ENCODE measurements at places on chromosomes 13 and 19. TPM values are rescaled to one million over a fixed set of nuclear protein-coding genes. Genes with fewer than 3 reads are reported as not detected.
A peak's percentile ranks its signal among the peaks of the same experiment; 100 is the strongest.

DNA sequence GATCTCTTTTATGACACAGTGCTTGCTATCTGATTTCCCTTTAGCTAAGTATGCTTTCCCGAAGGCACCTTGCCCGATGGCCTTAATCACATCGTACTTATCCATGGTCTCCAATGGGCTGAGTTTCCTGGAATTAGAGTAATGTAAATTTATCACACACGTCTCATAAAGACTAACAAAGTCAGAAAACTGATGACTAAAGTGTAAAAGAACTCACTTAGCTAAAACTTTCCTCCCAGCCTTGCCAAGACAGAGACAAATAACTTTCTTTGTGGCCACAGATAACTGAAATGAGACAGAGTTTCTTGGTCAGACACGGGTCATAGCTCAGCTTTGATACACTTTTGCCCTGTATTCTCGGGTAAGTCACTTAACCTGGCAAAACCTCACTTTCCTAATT lies 1.5 kb downstream of the NEK5 start:
- DNase-seq: peak; percentile 55
- H3K27me3 ChIP-seq: no peaks in the 10 kb centered on the region
- H3K36me3 ChIP-seq: no peaks in the 10 kb centered on the region
- no peaks in the 10 kb centered on the region for H3K4me1 ChIP-seq
- H3K27ac ChIP-seq: no peak overlapping the region

DNA sequence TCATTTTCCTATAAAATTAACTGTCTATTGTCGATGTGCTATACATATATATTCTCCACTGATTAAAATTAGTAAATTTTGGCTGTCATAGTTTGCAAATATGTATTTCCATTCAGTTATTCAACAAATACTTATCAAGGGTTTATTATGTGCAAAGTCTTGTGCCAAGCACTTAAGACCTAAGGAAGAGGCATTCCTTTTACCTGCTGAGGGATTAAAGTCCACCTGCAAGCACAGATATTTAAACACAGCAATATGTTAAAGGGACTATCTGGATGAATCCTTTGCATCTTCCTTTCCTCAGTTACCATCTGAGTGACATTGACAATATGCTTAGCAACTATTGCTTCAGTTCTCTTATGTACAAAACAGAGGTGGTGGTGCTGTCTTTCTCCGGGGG lies 89.3 kb downstream of the LIG4 start:
- no peaks in the 10 kb centered on the region for H3K4me1 ChIP-seq
- no peak for DNase-seq
- no peak overlapping the region for H3K4me3 ChIP-seq
- H3K36me3 ChIP-seq: no peaks in the 10 kb centered on the region

DNA sequence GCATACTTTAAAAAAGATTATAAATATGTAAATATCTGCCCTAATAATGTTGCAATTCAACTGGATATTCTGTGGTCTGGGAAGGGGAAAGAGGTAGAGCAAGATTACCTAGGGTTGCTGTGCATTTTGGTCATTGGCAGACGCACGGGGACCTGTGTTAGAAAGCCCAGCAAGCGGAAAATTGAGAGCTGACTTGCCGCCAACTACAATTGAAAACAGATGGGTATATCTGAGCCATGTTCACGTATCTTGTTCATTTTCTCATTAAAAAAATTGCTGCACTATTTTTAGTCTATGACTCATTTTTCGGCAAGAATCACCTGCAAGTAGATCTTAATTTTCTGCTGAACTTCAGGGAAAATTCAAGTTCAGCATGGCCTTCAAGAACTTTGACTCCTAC lies 308.5 kb upstream of the TMTC4 start:
- H3K4me1 ChIP-seq: no peaks in the 10 kb centered on the region
- no peak overlapping the region for H3K4me3 ChIP-seq
- no peak for DNase-seq
- H3K27ac ChIP-seq: no peak overlapping the region
- no peaks in the 10 kb centered on the region for H3K36me3 ChIP-seq

DNA sequence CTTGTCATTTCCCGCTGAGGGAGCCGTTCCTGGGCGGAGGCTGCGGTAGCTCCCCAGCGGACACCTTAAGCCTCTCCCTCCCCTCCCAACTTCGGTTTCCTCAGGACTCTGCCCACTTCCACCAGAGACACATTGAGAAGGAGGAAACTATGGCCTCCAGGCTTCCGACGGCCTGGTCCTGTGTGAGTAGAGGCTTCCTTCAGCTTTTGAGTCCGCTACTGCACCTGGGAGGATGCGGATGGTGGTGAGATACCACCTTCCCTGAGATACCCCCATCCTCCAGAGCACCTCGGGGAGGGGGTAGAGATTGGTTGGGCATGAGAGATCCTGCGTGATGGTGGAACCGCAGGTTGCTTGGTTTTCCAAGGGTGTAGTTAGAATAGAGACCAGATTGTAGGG lies 955 bp downstream of the ZNF274 start:
- DNase-seq: no peak
- no peaks in the 10 kb centered on the region for H3K4me1 ChIP-seq
- H3K36me3 ChIP-seq: peaks cover 12% of the 10 kb centered on the region
- H3K4me3 ChIP-seq: peak overlapping the region; percentile 91
- peak overlapping the region; percentile 99 for H3K27ac ChIP-seq
- H3K27me3 ChIP-seq: no peaks in the 10 kb centered on the region

GRCh38 chr13:108760129-108760528 lies 130.7 kb downstream of the MYO16 start:
- no peak overlapping the region for H3K4me3 ChIP-seq
- H3K36me3 ChIP-seq: no peaks in the 10 kb centered on the region
- DNase-seq: no peak

DNA sequence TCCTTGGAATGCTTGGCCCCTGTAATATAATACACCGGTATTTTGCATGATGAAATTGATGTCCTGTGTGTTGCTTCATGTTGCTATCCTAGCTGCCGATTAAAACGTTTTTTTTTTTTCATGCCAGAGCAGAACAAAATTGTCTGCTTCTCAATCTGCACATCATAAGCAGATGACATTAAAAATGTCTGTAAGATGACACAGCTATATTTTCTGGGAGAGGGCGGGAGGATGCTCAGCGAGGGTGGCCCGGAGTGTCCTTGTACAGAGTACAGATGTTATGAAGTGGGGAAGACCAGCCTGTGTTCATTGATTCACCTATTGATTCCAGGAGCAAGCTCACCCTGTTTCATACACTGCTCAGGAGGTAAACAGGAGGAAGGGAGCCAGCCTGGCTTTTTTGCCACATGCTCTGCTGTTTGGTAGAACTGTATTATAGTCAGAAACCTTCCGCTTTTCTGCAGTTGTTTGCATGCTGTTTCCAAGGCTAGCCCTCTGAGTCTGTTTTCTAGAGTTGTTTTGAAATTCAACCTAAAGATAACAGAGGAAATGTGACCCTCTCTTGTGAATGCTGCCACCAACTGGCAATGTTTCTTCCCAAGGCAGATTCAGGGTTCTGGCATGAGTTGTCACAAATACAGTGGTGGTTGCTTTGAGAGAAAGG lies 4.7 kb upstream of the IRS2 start:
- no peak overlapping the region for H3K27ac ChIP-seq
- peak; percentile 52 for DNase-seq
- H3K27me3 ChIP-seq: peaks cover 4% of the 10 kb centered on the region
- no peak overlapping the region for H3K4me3 ChIP-seq
- no peaks in the 10 kb centered on the region for H3K36me3 ChIP-seq

Gene GNA15
- not detected for total RNA-seq

Gene RTBDN
- total RNA-seq: not detected

Gene FGF9
- 8.9 TPM for total RNA-seq

- H3K36me3 ChIP-seq: no peaks in the 10 kb centered on the region
- no peak overlapping the region for H3K27ac ChIP-seq
- H3K4me3 ChIP-seq: no peak overlapping the region
- peaks cover 13% of the 10 kb centered on the region for H3K27me3 ChIP-seq
- H3K4me1 ChIP-seq: peaks cover 8% of the 10 kb centered on the region
- no peak for DNase-seq
Observed at GRCh38 chr19:19205416-19206410, 2.5 kb upstream of the NR2C2AP start.

- H3K27ac ChIP-seq: no peak overlapping the region
- H3K36me3 ChIP-seq: no peaks in the 10 kb centered on the region
- H3K4me3 ChIP-seq: no peak overlapping the region
- peak; percentile 51 for DNase-seq
- no peaks in the 10 kb centered on the region for H3K27me3 ChIP-seq
Observed at GRCh38 chr13:96817336-96817941, 176.8 kb downstream of the OXGR1 start.

DNA sequence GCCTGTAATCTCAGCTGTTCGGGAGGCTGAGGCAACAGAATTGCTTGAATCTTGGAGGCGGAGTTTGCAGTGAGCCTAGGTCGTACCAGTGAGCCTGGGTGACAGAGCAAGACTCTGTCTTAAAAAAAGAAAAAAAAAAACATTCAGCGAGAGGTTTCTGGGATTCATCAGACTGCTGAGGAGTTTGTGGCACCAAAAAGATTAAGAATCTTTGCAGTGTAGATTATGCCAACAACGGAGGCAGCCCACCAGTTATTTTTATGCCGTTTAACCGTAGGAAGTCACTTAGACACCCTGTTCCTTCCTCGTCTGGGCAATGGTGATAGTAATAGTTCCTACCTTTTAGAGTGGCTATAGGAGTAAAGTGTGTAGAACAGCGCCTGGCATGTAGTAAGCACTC lies 2.5 kb downstream of the COX6B1 start:
- no peak for DNase-seq
- H3K27me3 ChIP-seq: no peaks in the 10 kb centered on the region

- no peaks in the 10 kb centered on the region for H3K36me3 ChIP-seq
- no peak overlapping the region for H3K27ac ChIP-seq
- DNase-seq: peak; percentile 40
- no peak overlapping the region for H3K4me3 ChIP-seq
- H3K27me3 ChIP-seq: no peaks in the 10 kb centered on the region
Observed at GRCh38 chr19:48565090-48565489, 13.1 kb downstream of the SULT2B1 start.

Gene PLK5
- total RNA-seq: 0.04 TPM

Gene MISP3
- 19.4 TPM for total RNA-seq

DNA sequence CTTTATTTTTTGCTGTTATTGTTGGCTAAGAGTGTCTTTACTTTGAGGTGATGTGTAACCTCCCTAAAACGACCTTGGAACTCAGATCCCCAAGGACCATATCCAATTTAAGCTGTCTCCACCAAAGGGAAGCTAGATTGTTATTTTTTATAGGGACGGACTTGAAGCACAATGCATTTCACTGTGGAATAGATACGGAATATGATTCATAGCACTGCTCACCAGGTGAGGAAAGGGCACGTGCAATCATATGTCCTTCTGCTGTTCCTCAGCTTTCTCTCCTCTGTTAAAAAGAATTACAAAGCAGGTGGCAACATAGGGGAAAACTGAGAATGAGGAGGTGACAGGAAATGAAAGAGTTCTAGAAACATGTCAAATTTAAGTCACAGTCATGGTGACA lies 679.0 kb downstream of the PCDH9 start:
- no peaks in the 10 kb centered on the region for H3K4me1 ChIP-seq
- no peak overlapping the region for H3K27ac ChIP-seq
- no peaks in the 10 kb centered on the region for H3K27me3 ChIP-seq
- no peaks in the 10 kb centered on the region for H3K36me3 ChIP-seq
- H3K4me3 ChIP-seq: no peak overlapping the region

- H3K4me3 ChIP-seq: peak overlapping the region; percentile 45
- no peaks in the 10 kb centered on the region for H3K27me3 ChIP-seq
- peak; percentile 73 for DNase-seq
- H3K27ac ChIP-seq: peak overlapping the region; percentile 6
Observed at GRCh38 chr19:29665826-29666577, 741 bp downstream of the PLEKHF1 start.

Gene B3GNT8
- 6.8 TPM for total RNA-seq

Gene CASP14
- not detected for total RNA-seq

GRCh38 chr19:40599902-40600569 lies 1.1 kb upstream of the LTBP4 start:
- H3K27me3 ChIP-seq: peaks cover 11% of the 10 kb centered on the region
- peaks cover 33% of the 10 kb centered on the region for H3K4me1 ChIP-seq
- DNase-seq: no peak
- H3K4me3 ChIP-seq: no peak overlapping the region
- no peaks in the 10 kb centered on the region for H3K36me3 ChIP-seq

Gene POU2F2
- total RNA-seq: not detected

All from cardiac muscle cell (in vitro differentiated cells and primary cell).